Tibial nerve (tissue), 4 donors: ENCODE measurements at places on chromosomes 16 and 17. TPM values are rescaled to one million over a fixed set of nuclear protein-coding genes. Genes with fewer than 3 reads are reported as not detected.

DNA sequence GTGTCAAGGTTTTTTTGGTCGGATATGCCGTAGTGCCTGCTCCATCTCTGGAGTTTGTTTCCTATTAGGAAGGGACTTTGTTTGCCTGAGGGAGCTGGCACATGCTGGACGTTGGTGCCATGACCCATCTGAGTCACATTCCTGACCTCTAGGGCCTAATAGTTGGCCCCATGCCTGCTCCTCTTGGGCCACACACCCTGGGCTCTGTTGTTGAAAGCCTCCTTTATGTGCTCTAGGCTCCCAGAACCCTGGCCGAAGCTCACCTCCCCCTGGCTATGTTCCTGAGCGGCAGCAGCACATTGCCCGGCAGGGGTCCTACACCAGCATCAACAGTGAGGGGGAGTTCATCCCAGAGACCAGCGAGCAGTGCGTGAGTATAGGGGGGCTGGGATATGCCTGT lies 18.4 kb downstream of the LIMD2 start:
- H3K36me3 ChIP-seq = no peaks in the 10 kb centered on the region
- no peak overlapping the region for H3K4me3 ChIP-seq
- no peaks in the 10 kb centered on the region for H3K27me3 ChIP-seq
- DNase-seq = no peak

The PIK3R6 gene
- total RNA-seq = 0.90 TPM

GRCh38 chr16:70163596-70163995 lies 10.0 kb upstream of the CLEC18C start:
- H3K27ac ChIP-seq = peak overlapping the region; percentile 75
- no peaks in the 10 kb centered on the region for H3K27me3 ChIP-seq
- no peak for DNase-seq
- H3K4me3 ChIP-seq = no peak overlapping the region
- H3K36me3 ChIP-seq = peaks cover 17% of the 10 kb centered on the region
- no peaks in the 10 kb centered on the region for H3K4me1 ChIP-seq

GRCh38 chr17:28855336-28855679 lies 492 bp downstream of the ERAL1 start:
- no peaks in the 10 kb centered on the region for H3K27me3 ChIP-seq
- H3K27ac ChIP-seq = peak overlapping the region; percentile 51
- H3K36me3 ChIP-seq = peaks cover 10% of the 10 kb centered on the region
- H3K4me3 ChIP-seq = peak overlapping the region; percentile 69
- no peak for DNase-seq

The CHRNE gene
- 0.22 TPM for total RNA-seq

DNA sequence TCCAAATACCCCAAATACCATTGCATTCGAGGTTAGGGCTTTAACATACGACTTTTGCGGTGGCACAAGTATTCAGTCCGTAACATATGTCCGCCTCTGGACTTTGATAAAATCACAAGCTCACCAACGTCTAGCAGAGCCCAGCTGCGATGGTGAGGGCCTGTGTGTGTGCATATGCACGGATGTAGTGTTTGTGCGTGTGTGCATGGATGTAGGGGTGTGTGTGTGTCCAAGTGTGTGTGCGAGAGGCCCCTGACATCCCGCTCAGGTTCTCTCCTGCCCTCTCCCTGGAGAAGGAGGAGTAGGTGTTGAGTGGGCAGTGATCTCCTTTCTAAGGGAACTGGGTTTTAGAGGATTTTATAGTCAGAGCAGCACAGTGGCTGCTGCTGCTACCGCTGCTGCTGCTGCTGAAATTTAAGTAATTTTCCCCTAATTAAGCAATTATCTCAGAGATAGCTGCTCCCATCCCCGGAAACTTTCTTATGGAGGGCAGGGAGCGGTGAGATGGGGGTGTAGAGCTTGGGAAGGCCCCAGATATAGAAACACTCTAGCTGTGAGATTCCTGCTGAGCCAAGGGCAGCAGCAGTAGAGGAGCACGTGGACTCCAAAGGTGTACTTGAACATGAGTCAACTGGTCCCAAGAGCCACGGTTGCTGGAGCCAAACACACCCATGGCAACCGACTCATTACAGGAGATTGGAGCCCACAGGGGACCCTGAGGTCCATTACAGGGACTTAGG lies 121.7 kb upstream of the SDK2 start:
- no peak overlapping the region for H3K27ac ChIP-seq
- peaks cover 23% of the 10 kb centered on the region for H3K4me1 ChIP-seq
- no peak overlapping the region for H3K4me3 ChIP-seq
- no peaks in the 10 kb centered on the region for H3K27me3 ChIP-seq
- no peak for DNase-seq

- no peak overlapping the region for H3K4me3 ChIP-seq
- no peaks in the 10 kb centered on the region for H3K36me3 ChIP-seq
- peaks cover 40% of the 10 kb centered on the region for H3K27me3 ChIP-seq
- H3K27ac ChIP-seq = no peak overlapping the region
- DNase-seq = no peak
- H3K4me1 ChIP-seq = no peaks in the 10 kb centered on the region
Observed at GRCh38 chr16:87664792-87665191, 62.5 kb downstream of the JPH3 start.

The RGS11 gene
- 59.0 TPM for total RNA-seq

The NUTF2 gene
- 97.5 TPM for total RNA-seq

DNA sequence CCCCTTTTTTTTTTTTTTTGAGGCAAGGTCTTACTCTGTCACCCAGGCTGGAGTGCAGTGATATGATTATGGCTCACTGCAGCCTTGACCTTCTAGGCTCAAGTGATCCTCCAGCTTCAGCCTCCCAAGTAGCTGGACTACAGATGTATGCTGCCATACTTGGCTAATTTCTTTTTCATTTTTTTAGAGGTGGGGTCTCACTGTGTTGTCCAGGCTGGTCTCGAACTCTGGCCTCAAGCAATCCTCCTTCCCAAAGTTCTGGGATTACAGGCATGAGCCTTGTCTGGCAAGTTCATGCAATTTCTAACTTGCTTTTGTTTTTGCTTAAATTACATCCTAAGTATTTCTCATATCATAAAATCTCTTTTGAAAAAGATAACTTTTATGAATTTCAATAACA lies 33.8 kb upstream of the NFAT5 start:
- no peaks in the 10 kb centered on the region for H3K4me1 ChIP-seq
- H3K27me3 ChIP-seq = no peaks in the 10 kb centered on the region
- H3K27ac ChIP-seq = no peak overlapping the region

The C1QL1 gene
- 24.3 TPM for total RNA-seq

DNA sequence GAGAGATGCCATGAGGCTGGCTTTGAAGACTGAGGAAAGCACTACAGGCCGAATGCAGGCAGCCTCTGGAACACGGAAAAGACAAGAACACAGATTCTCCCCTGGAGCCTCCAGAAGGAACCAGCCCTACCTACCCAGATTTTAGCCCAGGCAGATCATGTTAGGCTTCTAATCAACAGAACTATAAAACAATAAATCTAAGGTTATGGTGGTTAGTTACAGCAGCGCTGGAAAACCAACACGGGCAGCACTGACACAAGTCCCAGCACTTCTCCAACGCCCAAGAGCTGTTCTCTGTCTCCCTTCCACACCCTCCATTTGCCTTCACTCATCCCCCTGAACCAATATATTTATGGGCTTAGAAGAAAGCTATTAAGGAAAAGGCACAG lies 7.5 kb downstream of the ANKRD11 start:
- no peaks in the 10 kb centered on the region for H3K36me3 ChIP-seq
- H3K4me1 ChIP-seq = peaks cover 72% of the 10 kb centered on the region
- no peaks in the 10 kb centered on the region for H3K27me3 ChIP-seq
- no peak overlapping the region for H3K4me3 ChIP-seq
- H3K27ac ChIP-seq = no peak overlapping the region

- no peaks in the 10 kb centered on the region for H3K27me3 ChIP-seq
- H3K27ac ChIP-seq = peak overlapping the region; percentile 18
- no peak for DNase-seq
- H3K36me3 ChIP-seq = no peaks in the 10 kb centered on the region
- peak overlapping the region; percentile 42 for H3K4me3 ChIP-seq
Observed at GRCh38 chr16:50273888-50274325, 7.6 kb downstream of the ADCY7 start.

DNA sequence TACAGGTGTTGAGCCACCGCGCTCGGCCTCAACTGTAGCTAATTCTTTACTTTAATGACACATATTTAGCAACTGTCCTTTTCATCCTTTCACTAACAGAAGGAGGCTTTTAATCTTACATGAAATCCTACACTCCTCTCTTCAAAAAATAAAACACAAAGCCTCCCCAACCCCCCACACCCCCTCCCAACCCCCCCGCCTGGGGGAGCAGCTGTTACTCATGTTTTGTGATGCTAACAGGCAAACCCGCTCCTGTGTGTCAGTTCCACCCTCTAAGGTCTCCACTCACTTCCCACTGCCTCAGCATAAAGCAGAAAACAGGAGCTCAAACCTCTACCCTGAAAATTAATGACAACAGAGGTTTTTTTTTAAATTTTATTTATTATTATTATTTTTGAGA lies 55.4 kb upstream of the SLC25A19 start:
- peaks cover 57% of the 10 kb centered on the region for H3K4me1 ChIP-seq
- no peak overlapping the region for H3K4me3 ChIP-seq
- H3K27me3 ChIP-seq = no peaks in the 10 kb centered on the region
- no peak for DNase-seq
- no peaks in the 10 kb centered on the region for H3K36me3 ChIP-seq

GRCh38 chr17:20223808-20224328 lies 214.7 kb downstream of the SPECC1 start:
- no peak overlapping the region for H3K27ac ChIP-seq
- no peak overlapping the region for H3K4me3 ChIP-seq
- H3K4me1 ChIP-seq = peaks cover 4% of the 10 kb centered on the region
- no peaks in the 10 kb centered on the region for H3K27me3 ChIP-seq
- H3K36me3 ChIP-seq = peaks cover 15% of the 10 kb centered on the region

The TUBG1 gene
- total RNA-seq = 15.3 TPM

DNA sequence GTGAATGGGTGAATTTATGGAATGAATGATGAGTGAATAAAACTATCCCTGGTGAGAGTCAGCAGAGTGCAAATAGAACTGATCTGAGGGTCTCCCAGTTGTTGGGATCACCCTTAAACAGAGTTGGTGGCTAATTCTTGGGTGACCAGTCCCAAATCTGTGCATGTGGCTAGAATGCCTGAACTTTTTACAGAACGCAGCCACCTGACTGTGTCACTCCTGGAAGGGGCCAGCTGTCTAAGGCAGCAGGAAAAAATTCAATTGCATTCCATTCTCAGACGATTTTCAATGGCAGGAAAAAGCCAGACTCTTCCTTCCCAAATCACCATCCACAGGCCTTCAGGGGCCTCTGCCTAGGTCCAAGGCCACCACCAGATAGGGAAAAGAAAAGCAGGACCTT lies 43.5 kb downstream of the BEAN1 start:
- no peaks in the 10 kb centered on the region for H3K36me3 ChIP-seq
- no peaks in the 10 kb centered on the region for H3K4me1 ChIP-seq
- no peak overlapping the region for H3K27ac ChIP-seq
- H3K27me3 ChIP-seq = no peaks in the 10 kb centered on the region

DNA sequence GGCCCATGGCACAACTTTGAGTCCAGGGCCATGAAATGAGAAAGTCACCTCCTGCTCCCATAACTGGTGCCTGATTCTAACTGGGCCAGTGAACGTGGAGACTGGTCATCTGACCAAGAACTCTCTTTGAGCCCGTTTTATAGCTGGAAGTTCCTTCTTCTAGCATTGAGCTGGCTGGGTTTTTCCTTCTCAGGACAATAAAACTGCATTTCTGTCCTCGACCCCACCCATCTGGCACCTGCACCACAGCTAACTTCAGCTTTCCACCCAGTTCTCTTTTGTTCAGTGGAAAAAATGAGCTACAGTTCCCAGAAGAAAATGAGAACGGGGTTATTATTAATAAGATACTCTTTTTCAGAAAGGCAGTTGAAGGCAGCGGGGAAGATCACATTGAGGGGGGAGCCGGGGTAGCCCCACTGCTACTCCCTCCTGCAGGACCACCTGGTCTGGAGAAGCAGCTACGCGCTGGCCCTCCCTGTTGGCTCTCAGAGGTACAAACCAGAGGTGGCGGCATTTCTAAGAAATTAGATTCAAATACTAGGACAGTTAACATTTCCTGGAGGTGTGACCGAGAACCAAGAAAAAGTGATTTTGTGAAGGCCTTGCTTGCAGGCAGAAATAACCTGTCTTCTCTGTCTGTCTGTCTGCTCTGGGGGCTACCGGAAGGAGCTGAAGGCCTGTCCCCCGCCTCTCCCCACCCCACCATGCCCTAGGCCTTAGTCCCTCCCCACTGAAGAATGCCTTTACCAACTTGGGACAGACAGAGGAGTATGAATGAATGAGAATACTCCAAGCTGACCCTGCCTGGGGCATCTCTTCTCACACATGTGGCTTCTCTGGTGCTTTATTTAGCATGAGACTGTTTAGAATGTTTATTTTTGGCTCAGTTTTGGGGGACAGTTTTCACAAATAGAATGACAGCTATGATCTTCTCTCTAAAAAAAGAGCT lies 123.9 kb downstream of the XYLT1 start:
- H3K4me3 ChIP-seq = no peak overlapping the region
- H3K27me3 ChIP-seq = no peaks in the 10 kb centered on the region
- no peak for DNase-seq
- H3K36me3 ChIP-seq = no peaks in the 10 kb centered on the region
- H3K27ac ChIP-seq = peak overlapping the region; percentile 38

The MRM1 gene
- 9.8 TPM for total RNA-seq

DNA sequence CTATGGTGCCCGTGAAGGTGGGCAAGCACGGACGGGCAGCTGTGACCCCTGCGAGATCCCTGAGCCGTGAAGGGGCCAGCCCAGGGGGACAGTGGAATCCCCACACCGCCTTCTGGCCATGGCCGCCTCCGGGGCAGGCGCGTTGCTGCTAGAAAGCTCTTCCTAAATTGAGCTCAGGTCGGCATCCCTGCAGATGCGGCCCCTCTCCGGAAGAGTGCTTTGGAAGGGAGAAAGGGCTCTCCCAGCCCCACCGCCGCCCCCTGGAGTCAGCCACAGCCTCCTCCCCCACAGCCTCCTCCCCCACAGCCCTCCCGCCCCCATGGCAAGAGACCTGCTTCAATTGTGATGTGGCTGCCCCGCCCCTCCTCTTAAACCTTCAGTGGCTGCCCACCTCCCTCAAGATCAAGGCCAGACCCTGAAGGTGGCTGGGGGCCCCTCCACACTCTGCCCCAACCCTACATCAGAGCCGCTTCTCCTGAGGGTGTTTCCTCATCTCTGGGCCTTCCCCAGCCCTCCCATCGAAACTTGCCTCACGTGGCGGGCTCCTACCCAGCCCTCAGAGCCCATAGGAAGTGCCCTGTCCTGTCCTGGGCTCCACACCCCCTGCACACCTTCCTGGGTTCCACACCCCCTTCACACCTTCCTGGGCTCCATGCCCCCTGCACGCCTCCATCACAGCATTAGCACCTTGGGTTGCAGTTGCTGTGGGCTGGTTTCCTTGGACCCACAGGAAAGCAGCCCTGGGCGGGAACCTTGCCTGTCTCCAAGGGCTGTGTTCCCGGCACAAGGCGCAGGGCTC lies 5.5 kb upstream of the CBFA2T3 start:
- H3K27me3 ChIP-seq = peaks cover 33% of the 10 kb centered on the region
- no peak for DNase-seq
- no peak overlapping the region for H3K4me3 ChIP-seq
- H3K4me1 ChIP-seq = no peaks in the 10 kb centered on the region

The SLC52A1 gene
- not detected for total RNA-seq

GRCh38 chr17:6780001-6780400 lies 4.0 kb downstream of the FBXO39 start:
- no peaks in the 10 kb centered on the region for H3K4me1 ChIP-seq
- no peak for DNase-seq
- H3K36me3 ChIP-seq = no peaks in the 10 kb centered on the region
- no peak overlapping the region for H3K27ac ChIP-seq
